Stimulated activated CD8-positive, alpha-beta memory T cell treated with anti-CD3 and anti-CD28 coated beads, Interleukin-4, amount 100 ng/mL, for 1 hour (primary cell): ENCODE measurements at places on chromosomes 5 and 9.

DNA sequence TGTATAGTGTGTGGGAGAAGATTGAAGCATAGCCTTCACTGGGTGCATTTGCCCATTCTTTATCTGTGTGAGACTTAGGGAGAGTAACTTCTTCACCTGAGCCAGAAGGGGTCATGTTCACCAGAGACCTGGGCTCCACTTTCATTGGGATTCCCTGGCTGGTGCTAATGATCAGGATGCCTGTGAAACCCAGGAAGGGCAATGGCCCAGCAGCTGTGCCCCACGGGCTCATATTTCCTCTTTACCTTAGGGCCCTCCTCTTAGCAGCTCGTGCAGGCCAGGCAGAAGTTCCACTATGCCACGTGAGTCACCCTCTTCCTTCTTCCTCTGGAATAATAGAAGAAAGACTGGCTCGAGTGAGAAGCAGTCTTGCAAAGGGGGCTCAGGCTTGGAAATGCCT is 5.0 kb downstream of the PPARGC1B start:
- DNase-seq = no peak

- no peak for DNase-seq
Measured at GRCh38 chr5:179375236-179375685, 30.0 kb upstream of the ADAMTS2 start.

DNA sequence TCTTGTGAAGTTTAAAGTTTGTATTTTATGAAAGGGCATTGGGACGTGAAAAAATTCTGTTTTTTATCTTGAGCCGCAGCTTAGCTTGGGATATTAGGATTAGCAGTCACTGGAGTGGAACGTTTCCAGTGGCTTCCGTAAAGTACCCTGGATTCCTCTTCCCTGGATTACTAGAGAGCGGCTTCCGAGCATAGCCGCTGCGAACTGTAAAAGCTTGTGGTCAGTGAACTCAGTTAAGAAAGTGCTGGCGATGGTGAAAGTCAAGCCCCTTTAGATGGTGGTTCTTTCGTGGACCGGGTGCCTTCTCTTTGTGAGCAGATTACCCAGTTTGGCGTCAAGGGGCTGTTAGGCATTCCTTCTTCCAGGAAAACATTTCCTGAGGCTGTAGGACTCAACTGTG is 168.1 kb downstream of the KDM4C start:
- DNase-seq = no peak

- no peak for DNase-seq
Measured at GRCh38 chr5:154138701-154139100, 51.8 kb upstream of the GALNT10 start.

DNA sequence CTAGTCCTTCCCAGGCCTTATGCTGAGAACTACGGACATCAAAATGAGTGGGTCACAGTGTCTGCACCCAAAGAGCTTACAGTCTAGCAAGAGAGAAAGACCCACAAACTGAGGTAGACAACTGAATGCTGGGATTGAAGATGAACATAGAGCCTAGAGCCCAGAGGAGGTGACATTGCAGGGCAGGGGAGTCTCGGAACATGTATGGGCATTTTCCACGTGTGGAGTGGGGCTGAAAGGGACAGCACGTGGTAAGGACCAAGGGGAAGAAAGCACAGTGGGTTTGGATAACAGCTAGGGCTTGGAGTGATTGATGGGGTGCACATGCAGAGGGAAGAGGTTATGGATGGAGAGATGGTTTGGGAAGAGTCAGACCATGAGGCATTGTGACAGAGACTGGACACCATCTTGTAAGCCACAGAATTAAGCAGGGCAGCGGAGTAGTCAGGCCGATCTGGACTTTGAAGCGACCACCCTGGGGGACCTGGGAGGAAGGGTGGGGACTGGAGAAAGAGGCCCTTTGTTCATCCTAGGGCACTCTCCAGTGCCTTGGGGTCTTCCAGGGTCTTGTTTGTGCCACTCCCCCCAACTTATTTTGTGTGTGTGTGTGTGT is 47.5 kb upstream of the SH3PXD2B start:
- DNase-seq = no peak

DNA sequence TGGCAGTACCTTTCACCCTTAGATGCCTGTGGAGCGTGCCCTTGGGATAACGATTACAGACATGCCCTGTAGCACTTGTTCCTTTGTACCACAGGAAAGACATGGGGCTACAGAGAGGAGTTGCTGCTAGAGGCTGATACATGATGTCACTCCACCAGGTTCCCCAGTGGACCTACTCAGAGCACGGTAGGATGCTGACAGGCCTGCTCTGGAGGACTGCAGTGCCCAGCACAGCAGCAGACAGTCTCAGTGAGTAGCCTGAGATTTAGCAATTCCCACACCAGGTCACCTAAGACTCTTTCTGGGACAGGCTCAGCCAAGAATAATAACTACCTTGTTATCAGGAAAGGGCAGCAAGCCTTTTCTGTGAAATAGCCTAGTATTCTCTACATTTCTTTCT is 28.8 kb downstream of the PDE4D start:
- DNase-seq = no peak

GRCh38 chr5:112951124-112951702 is 25.4 kb upstream of the DCP2 start:
- no peak for DNase-seq

GRCh38 chr9:115997923-115998322 is 155.7 kb upstream of the PAPPA start:
- no peak for DNase-seq

DNA sequence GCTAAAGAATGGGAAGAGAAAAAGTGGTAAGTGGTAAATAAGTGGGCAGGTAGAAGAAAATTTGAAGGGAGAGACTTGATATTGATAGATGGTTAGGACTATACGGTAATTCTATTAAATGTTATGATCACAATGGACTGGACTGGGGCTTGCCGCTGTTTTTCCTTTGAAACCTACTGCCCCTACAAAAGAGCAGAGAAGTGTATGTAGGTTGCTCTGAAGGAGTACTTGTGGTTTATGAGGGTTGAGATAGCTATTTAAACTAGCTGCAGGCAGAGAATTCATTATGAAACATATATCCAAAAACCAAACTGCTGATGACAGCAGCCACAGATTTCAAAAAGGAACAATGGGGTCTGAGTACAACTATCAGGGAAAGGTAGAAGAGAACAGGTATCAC is 16.8 kb upstream of the HK3 start:
- no peak for DNase-seq

DNA sequence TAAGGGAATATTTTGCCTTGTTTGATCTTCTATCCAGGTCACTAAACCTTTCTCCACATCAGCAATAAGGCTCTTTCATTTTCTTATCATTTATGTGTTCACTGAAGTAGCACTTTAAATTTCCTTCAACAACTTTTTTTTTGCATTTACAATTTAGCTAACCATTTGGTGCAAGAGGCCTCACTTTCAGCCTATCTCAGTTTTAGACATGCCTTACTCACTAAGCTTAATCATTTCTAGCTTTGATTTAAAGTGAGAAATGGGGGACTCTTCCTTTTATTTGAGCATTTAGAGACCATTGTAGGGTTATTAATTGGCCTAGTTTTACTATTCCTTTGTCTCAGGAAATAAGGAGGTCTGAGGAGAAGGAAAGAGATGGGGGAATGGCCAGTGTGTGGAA is 250.5 kb downstream of the AUH start:
- no peak for DNase-seq

- no peak for DNase-seq
Measured at GRCh38 chr9:86471171-86471815, 117.1 kb upstream of the TUT7 start.

- no peak for DNase-seq
Measured at GRCh38 chr9:90882991-90883600, 81.5 kb downstream of the SYK start.

GRCh38 chr5:141717043-141717442 is 35.0 kb upstream of the ARAP3 start:
- no peak for DNase-seq

GRCh38 chr9:78115073-78115472 is 83.5 kb upstream of the GNAQ start:
- no peak for DNase-seq

- no peak for DNase-seq
Measured at GRCh38 chr5:68555907-68556681, 340.5 kb downstream of the PIK3R1 start.

- no peak for DNase-seq
Measured at GRCh38 chr9:113911850-113912557, 35.9 kb downstream of the ZNF618 start.

DNA sequence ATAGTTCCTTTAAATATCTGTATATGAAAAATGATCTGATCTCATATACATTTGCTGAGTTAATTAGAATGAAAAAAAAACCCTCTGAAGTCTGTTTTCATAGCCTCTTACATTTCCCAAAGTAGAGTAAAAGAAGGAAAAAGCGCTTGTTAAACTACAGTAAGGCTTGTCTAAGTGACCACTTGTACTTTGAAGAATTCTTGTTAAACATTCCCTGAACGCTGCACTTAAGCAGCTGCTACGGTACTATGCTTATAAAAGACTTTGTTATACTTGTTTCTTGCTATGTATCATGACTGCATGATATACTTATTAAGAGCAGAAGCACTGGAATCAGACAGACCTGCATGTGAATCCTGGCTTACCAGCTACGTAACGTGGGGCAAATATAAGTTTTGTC is 81.7 kb upstream of the MTAP start:
- no peak for DNase-seq

DNA sequence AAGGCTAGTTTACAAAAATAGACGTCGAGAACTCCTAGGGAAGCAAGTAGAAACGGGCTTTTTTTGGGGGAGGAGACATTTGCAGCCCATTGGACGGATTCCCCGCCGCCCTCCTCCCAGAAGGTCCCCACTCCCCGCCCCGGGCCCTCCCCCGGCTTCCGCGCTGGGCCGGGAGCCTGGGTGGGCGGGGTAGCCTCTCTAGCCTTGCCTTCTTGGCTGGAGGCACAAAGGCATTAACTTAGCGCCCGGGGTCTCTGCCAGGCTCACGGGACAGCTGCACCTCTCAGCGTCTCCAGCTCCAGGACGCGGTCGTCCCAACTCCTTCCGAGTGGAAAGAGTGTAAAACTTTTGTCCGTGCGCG is at the start of gene DMRTA1:
TSS of gene DMRTA1 (plus strand) at position 236 of the 361 bp plus-strand sequence. CDS start 242 bp downstream, outside the sequence.
- no peak for DNase-seq

GRCh38 chr9:88724331-88724730 is 189.4 kb downstream of the NXNL2 start:
- DNase-seq = no peak

GRCh38 chr5:151101151-151101550 is 20.3 kb upstream of the TNIP1 start:
- DNase-seq = no peak

GRCh38 chr5:168132241-168132641 is 159.2 kb upstream of the WWC1 start:
- no peak for DNase-seq

GRCh38 chr5:142432369-142432863 is 107.6 kb upstream of the SPRY4 start:
- no peak for DNase-seq

- no peak for DNase-seq
Measured at GRCh38 chr9:750249-750967, 91.1 kb upstream of the DMRT1 start.

GRCh38 chr5:65821966-65822365 is 100.0 kb downstream of the NLN start:
- DNase-seq = no peak

- no peak for DNase-seq
Measured at GRCh38 chr9:758146-758545, 83.4 kb upstream of the DMRT1 start.

- no peak for DNase-seq
Measured at GRCh38 chr9:108809269-108809668, 46.5 kb downstream of the ACTL7B start.

GRCh38 chr9:134662143-134662876 is 20.7 kb downstream of the COL5A1 start:
- DNase-seq = no peak

GRCh38 chr9:83714329-83714728 is 6.6 kb upstream of the UBQLN1 start:
- DNase-seq = no peak

- DNase-seq = no peak
Measured at GRCh38 chr5:159913048-159913447, 3.2 kb upstream of the ADRA1B start.

- DNase-seq = no peak
Measured at GRCh38 chr9:120161776-120162175, 418.2 kb downstream of the CDK5RAP2 start.

GRCh38 chr5:1510631-1511030 is 13.1 kb downstream of the LPCAT1 start:
- DNase-seq = no peak

DNA sequence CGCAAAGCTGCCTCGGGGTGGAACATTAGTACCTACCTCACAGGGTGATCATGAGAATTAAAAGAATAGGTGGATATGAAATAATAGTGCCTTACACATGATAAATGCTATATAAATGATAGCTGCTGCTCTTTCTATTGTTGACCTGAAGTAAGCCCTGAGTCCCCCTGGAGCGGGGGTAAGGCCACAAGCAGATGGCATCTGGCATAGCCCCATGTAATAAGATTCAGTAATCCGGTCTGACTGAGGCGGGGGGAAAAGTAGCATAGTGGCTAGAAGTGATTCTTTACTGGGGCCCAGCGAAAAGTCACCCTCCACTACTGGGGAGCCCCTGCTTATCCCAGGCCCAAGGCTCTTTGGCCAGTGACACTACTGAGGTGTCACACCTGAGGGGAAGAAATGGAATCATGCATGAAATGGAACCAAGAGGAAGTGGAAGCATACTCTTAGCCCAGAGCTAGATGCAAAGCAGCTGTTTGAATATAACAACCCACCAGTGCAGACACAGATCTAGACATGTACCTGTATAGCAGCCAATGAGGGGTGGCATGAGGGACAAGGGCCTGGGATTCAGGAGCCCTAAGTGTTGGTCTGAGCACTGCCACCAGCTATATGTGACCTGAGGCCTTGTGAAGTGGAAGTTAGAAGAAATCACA is 16.1 kb upstream of the FGFR4 start:
- DNase-seq = no peak

GRCh38 chr9:97980918-97981845 is 2.0 kb upstream of the ANP32B start:
- no peak for DNase-seq

DNA sequence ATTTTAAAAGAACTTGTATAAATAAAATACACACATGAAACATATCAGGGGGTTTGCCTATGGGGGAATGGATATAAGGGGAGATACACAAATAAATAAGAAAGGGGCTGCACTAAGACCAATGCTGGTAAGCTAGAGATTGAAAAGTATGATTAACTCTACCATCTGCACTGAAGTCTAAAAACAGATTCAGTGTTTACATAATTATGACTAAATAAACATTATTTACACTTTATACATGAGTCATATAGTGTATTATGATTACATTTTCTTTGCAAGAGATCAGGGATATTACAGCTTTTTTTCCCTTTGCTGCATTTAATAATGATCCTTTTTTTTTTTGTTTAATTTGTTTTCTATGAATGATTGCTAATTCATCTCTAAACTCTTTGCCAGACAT is 367.9 kb downstream of the TMEM38B start:
- no peak for DNase-seq

- DNase-seq = no peak
Measured at GRCh38 chr5:112640546-112640945, 97.1 kb upstream of the APC start.

DNA sequence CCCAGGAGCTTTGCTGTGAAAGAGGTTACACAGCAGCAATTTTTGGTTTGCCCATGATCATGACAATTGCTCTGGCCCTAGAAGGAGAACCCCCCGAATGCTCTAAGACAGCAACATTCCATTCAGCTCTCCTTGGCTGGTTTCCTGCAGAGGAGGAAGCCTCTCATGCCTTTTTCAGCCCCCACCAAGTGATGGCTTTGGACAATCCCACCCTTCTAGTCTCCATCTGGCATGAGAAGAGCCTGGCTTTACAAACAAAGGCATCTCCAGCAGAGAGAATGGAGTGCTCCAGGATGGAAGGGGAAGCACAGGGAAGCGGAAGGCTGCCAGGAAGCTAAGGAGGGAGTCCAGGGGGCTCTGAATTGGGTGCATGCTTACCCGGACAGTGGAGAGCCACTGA is 98.4 kb downstream of the CRB2 start:
- DNase-seq = no peak
